ENCODE measurements at places on chromosomes 12 and 14.

- no peak for DNase-seq
Measured at GRCh38 chr12:5967645-5968415, 22.8 kb upstream of the ANO2 start.

- DNase-seq = no peak
Measured at GRCh38 chr14:22803687-22803974, 11.6 kb downstream of the SLC7A7 start.

DNA sequence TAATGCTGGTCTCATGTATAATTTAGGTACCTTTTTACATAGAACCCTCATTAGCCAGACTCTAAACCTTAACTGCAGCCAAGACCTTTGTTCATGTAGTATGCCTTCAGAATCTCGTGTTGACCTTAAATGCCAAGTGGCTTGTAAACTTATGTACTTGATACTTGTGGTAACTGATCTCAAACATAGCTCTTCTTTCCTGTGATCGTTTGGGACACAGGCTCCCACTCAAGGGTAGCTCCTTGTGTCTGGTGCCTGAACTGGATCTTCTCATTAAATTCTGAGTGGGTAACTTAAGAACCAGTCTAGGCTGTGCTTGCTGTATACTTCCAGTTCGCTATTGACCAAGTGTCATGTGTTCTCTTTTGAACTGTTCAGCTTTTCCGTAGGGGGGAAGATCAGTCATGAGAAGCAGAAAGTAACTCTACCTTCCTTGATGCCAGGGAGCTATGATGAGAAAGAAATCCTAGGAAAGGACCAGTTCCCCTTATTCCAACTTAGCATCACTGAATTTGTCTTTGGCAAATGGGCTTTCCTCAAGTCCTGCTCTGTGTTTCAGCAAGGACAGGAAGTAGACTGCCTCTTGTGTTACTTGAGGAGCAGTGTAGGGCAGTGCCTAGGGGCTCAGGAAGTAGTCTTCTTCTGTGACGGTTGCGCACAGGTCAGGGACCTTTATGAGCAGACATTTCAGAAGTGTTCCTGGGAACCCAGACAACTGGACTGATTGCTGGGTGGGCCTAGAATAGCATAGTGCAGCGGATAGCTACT lies 2.5 kb downstream of the LGALS3 start:
- no peak for DNase-seq

DNA sequence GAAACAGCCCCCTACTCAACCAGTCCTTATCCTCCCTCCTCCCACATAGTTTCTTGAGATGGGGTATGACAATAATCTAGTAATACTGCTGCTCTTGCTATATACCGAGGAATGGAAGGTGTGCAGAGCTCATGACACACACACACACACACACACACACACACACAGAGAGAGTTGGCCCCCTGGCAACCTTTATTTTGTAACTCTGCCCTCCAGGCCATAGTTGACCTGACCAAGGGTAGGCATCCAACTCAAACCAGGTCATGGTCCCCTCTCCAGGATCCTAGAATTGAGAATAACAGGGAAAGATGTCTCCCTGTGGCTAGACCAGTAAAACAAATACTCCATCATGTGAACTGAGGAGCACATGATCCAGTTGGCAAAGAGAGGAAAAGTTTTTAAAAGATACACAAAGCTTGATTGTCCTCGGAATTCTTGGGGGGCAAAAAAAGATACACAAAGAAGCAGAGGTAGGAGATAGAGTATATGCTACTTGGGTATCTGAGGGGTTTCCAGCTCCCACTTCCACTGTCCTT lies 11.3 kb downstream of the ERO1A start:
- no peak for DNase-seq

DNA sequence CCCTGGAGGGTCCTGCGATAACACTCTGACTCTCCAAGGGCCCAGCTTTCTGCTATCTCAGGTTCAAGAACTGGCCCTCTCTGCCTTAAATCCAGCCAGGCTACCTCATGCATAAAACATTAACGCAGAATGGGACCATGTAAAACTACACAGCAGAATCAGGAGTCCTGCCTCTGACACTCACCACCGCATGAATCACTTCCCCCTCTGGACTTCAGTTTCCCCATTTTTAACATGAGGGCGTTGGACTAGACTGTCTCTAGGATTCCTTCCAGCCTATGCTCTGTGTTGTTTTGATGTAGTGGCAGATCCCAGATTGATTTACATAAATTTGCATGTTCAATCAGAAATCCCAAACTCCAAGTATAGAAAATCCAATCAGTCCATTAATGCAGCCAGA lies 3.3 kb downstream of the NCKAP5L start:
- DNase-seq = peak; percentile 44

DNA sequence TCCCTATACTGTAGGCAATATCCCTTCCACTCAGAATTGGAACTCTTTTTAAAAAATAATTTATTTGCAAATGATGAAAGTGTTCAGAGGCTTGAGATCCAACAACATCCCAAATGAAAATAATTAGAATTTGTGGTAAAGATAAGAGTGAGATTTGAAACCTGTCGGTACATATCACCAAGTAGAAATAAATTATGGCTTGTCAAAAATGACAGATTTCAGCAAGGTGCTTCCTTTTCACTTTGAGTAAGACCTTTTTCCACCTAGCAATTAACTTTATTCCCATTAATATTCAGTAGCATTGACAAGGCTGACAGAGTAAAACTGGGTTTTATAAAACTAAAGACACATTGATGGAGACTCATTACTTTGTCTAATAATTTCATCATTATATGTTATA lies 107.7 kb upstream of the PRKD1 start:
- no peak for DNase-seq

DNA sequence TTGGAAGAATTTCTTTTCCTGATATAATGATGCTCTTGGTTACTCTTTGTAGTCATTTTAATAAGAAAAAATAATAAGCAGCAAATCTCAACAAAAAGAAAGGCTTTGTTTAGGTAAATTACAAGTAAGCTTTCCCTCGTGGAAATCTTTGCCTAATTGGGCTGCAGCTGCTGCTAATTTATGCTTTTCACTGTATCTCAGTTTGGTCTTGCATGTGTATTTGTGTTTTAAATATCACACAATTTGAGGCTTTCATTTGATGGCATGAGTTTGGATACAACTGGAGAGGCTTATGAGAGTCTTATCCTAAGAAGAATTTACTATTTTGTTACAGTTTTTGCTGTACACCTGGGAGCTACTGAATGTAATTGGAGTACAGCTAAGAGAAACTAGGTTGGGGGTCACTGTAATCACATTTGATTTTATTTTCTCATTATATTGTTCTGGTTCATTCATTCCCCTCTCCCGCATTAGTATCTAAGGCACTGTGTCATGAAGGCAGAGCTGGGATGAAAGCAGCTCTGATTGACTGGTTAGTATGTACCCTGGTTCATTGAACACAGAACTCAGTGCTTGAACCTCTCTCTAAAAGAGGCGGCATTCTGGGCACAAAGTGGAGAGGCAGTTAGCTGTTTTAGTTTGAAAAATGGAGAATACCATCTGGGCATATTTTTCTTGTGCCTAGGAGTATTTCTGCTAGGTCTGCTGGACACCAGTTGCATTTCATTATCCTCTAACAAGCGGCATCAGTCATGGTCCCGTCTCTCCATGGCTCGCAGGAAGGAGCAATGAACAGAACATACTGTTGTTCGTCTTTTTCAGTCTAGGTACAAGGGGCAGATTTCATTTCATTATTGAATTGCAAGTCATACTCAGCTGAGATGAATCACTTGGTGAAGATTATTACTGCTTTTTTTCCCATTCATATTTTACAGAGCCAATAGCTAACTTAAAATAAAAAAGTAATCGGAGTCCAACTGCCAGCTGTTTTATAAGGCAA lies 118.0 kb upstream of the TMEM260 start:
- no peak for DNase-seq

GRCh38 chr14:55074662-55075061 lies 23.2 kb downstream of the MAPK1IP1L start:
- DNase-seq = no peak

GRCh38 chr14:54116972-54117371 lies 160.3 kb upstream of the BMP4 start:
- DNase-seq = no peak
